Stimulated activated CD8-positive, alpha-beta memory T cell treated with anti-CD3 and anti-CD28 coated beads, Interleukin-12 subunit alpha, Interleukin-12 subunit beta, amount 100 ng/mL, for 1 hour (primary cell): ENCODE measurements at places on chromosomes 6 and 20.

- DNase-seq, result no peak
Observed at GRCh38 chr6:17836293-17836692, 129.6 kb upstream of the NUP153 start.

GRCh38 chr6:82681119-82681714 lies 317.6 kb downstream of the TPBG start:
- DNase-seq, result no peak

DNA sequence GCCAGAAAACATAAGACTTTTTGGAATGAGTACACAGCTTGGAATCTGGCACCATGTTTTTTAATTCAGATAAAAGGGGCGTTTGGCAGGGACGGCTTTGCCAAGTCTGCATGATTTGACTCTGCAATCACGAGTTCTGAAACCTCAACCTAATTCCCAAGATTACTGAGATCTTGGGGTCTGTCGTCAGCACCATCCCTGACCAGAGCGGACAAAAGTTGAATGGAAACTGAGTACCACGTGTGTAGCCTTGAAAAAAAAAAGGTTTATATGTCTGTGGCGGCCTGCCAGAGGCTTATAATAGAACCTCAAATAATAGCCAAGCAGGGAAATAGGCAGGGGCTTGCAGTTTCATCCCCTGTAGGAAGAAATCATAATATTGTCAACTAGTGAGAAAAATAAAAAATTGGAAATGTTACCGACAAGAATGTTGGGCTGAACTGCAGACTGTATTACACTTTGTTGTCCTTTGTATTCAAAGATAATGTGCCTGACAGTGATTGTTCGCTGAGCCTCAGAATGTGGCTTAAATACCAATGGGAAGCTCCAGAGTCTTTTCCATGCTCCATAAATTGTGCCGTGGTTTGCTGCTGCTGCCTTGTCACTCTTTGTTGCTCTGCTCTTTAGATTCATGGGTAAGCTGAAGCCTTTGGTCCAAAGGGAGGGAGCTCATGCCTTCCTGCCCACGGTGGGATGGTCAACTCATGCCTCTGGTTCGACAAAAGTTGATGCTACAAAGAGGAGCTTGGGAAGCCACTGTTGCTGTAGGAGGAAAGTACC lies 118.8 kb upstream of the ARID1B start:
- DNase-seq, result no peak

DNA sequence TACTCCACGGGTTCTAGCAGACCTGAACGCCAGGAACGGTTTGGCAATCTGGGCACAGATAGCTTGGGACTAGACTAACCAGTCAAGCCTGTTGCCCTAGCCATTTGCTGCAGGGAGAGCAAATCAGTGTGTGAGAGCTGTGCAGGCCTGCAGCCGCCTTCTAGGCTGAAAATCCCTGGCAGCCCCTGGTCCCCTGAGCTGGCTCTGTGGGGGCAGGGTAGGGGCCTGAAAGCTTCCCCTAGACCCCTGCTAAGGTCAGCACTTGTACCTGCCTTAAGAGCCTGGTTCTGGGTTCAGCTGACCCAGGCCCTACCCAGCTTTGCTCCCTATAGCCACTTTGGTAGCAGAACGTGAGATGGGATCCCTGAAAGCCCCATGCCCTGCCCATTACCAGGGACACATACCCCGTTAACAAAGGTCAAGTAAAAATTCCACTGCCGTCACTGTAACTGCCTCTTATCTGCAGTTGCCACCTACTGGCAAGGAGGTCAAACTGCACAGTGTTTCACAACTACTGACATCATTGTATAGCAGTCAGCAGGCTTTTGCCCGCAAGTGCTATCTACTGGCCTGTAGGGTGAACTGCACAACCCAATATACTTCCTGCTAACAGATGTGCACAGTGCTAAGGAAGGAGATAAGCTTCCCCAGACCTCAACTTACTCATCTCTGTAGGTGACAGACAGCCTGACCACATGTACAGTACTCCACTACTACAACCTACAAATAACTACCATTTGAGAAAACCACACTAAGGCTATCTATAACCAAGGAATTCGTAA lies 95.1 kb upstream of the OLIG3 start:
- peak; percentile 27 for DNase-seq

- DNase-seq, result no peak
Observed at GRCh38 chr6:79048611-79049010, 29.4 kb downstream of the PHIP start.

- no peak for DNase-seq
Observed at GRCh38 chr20:38863024-38863851, 57.7 kb downstream of the PPP1R16B start.

DNA sequence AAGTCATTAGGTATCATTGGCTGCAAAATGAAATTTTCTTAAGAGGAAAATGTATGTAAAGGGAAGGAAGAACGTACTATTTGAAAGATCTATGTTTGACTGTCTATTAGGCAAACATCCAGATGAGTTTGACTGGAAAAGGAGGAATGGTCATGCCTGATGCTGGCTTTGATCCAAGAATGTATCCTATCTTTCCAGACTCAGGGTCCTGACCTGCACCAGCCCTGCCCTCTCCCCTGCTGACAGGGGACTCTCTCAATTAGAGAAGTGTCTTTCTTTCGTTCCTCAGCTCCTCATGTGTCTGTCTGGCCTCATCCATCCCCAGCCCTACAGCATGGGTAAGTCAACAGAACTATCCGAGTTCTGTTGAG lies 21.9 kb upstream of the SH3BGRL2 start:
- no peak for DNase-seq

DNA sequence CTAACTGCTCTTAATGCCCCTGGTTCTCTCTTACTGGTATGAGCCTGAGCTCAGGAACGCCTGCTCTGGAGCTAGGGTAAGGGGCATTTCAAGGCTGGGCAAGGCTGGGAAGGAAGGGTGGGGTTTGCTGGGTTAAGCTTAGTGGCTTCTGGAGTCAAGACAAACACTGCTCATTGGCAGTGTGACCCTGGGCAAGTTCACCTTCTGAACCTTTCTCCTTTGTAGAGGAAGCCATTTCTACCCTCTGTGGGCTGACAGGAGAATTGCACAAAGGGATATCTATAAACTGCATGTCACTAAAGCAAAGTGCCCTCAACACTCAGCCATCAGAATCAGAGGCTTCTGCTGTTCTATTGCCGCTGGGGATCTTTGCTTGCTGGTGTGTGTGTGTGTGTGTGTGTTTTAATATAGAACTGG lies 20.3 kb upstream of the LRRN4 start:
- DNase-seq, result no peak

DNA sequence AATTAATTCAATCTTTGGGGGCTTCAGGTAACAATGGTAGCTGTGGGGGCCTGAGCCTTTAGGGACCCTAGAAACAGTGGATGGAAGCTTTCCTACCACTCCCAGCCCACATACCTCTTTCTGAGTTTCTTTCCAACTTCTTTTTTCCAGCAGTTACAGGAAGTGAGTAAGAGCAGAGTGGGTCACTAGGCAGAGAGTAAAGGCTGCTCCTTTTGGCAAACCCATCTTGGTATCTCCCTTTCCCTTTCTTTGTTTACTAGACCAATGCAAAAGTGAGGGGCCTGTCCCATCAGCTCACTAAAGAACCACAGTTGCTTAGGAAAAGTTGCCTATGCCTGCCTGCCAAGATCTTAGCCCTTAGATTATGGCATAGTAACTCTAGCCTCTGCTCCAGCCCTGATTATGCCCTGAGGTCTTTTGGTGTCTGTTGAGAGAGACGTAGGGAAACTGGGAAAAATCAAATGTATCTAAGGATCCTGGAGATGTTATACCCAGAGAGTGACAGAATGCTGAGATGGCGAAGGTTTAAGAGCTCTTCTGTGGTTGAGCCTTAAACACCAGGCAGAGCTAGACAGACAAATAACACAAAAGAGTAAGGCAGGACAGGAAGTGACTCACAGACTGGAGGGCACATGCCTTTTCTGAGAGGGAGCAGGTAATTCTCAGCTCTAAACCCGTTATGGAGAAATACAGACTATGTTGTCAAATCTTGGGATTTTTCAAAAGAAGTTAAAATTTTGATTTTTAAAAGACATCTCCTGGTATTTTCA lies 31.3 kb downstream of the TRMT6 start:
- no peak for DNase-seq

GRCh38 chr6:39137245-39137644 lies 22.3 kb upstream of the SAYSD1 start:
- peak; percentile 13 for DNase-seq
